ENCODE measurements at places on chromosomes 3 and 15.

DNA sequence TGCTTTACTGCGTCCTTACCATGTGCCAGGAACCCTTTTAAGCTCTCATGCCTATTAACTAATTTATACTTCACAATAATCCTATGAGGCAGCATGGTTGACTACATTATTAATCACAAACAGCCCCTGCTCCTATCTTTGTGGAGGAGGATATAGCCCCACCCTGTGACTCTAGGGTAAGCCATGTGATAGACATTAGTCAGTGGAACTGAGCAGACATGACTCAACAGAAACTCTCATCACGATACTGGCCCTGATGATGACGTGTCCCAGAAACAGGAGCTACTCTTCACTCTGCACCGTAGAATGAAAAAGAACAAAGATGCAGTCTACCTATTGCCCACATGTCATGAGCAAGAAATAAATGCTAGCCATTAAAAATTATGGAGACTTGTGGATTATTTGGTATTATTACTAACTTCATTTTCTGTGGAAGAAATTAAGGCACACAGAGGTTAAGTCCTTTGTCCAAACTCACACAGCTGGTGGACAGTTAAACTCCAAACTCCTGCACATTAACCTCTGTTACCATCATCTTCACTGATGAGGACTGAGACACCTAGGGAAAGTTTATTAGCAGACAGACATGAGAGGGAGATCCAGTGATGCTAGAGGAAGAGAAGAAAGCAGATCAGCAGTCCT is 51.2 kb downstream of the CFAP20DC start:
- no peak for DNase-seq

- DNase-seq, result no peak
Observed at GRCh38 chr15:62412686-62413085, 247.6 kb upstream of the C2CD4B start.

GRCh38 chr15:47870300-47870955 is 153.1 kb downstream of the SEMA6D start:
- no peak for DNase-seq

DNA sequence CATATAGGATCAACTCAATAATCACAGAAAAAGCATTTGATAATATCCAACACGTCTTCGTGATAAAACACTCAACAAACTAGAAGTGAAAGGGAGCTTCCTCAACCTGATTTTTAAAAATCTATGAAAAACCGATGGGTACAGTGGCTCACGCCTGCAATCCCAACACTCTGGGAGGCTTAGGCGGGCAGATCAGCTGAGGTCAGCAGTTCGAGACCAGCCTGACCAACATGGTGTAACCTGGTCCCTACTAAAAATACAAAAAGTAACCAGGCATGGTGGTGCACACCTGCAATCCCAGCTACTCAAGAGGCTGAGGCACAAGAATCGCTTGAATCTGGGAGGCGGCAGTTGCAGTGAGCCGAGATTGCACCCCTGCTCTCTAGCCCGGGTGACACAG is 2.2 kb upstream of the MFGE8 start:
- DNase-seq, result no peak

DNA sequence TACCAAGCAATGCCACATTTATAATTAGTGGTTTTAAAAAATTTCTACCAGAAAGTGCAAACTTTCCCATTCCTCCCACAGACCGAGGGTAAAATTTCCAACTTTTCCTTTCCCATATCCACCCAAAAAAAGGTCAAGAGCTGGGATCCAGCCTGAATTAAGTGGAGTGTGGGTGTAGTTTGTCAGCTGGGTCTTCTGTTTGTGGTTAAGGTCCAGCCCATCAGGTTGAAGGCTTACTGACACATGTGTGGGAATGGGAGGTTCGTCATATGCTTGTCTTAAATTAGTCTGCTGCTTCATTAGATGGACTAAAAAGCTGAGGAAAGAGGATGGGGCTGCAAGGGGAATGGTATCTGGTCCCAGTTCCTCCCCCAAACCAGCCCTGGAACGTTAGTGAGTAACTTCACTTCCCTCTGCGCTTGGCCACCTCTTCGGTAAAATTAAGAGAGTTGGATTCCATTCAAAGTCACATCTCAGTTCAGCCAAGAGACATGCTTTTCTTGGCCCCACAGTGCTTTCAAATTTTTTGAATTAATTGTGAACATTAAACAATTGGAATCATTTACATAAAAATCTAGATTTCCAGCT is 59.0 kb upstream of the PLCL2 start:
- no peak for DNase-seq

DNA sequence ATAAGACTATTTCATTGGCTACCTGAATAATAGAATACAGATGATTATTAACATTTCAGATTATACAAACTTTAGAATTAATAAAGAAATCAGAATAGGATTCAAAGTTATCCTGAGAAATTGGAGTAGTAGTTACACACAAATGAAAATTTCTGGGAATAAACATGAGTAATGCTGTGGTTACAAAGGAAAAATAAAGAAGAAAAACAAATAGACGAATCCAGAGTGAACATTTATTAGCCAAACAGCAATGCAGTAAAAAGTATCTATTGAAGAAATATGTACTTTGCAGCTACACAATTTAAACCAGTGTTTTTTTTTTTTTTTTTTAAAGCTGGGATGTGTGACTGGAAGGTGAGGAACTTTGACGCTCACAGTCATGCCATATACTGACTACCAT is 1159.2 kb downstream of the TUSC7 start:
- no peak for DNase-seq

DNA sequence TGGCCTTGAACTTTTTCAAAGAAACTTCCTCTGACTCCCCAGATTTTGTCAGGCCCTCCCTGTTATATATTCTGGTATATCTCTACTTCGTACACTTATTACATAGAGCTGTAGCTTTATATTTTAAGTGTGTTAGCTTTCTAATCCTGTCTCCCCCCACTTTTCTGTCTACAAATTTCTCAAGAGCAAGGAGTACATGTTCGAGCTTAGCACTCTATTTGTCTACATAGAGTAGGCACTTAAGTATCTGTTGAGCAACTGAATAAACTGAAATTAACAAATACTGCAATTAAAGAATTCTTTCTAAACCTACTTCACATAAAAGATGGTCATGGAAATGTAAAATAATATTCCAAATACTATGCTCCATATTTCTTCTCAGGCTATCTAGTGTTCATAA is 39.4 kb downstream of the UACA start:
- DNase-seq, result no peak

DNA sequence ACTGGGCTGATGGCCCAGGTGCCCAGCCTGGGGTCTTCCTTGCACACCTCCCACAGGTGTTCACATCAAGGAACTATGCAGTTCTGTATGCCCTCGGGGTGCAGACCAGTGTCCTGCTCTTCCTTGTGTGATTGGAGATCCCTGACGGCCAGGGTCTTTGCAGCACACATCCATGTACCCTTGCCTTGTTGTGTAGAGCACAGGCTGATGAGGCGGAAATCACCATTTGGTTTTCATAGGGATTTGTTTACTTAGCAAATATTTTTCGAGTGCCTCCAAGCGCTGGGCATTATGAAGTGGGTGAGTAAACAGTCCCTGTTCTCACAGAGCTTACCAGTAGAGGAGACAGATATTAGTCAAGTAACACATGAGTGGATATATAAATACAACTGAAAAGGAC is 209.3 kb upstream of the UMPS start:
- DNase-seq, result no peak

DNA sequence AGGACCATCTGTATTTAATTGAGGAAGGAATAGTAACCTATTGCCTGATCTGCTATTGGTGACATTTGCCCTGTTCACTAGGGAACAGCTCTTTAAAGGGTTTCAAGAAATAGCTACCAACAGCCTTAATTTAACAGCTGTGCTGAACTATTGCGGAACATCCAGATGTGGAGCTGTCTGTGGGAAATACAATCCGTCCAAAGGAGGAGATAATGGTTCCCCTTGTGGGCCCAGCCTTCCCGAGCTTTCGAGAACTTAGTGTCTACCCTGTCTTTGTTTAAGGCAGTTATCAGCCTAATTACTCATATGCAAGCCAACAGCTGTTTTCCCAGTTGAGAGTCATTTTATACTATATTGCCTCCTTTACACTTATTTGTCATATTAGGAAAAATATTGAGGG is 398.6 kb downstream of the WDR72 start:
- no peak for DNase-seq

DNA sequence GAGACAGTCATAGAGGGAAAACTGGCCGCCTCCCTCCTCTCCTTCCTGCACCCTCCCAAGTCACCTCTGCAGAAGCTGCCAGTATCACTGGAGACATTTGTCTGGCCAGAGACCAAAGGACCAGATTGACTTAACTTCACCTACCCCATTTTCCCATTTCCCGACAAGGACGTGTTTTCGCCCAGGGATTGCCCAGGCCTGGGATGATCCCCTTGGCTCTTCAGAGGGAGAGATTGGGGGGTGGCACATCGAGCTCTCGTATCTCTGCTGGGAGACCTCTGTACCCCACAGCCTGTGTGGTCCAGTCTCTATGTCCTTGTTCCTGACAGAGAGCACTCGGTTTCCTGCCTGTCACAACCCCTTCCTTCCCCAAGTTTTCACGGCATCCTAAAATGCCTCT is 31.4 kb downstream of the RGMA start:
- no peak for DNase-seq

GRCh38 chr3:156131241-156131640 is 10.9 kb downstream of the KCNAB1 start:
- no peak for DNase-seq

DNA sequence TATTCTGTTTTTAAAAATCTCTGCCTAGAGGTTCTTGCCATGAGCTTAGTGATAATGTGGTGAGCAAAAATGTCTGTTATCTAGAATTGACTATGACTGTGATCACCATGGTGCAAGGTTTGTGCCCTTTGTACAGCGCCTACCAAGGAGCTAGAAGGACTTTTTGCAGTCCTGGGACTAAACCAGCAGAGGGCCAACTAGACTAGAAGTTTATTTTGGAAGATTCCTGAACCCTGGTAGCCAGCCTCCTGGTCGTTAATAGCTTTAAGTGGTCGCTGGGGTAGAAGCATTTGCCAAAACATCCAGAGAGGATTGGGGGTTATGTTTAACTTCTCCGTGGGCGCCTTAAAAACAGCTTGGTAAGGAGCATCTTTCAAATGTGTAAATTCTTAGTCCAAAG is 7.8 kb downstream of the SCG5 start:
- no peak for DNase-seq

- no peak for DNase-seq
Observed at GRCh38 chr3:77370413-77370812, 330.5 kb downstream of the ROBO2 start.

DNA sequence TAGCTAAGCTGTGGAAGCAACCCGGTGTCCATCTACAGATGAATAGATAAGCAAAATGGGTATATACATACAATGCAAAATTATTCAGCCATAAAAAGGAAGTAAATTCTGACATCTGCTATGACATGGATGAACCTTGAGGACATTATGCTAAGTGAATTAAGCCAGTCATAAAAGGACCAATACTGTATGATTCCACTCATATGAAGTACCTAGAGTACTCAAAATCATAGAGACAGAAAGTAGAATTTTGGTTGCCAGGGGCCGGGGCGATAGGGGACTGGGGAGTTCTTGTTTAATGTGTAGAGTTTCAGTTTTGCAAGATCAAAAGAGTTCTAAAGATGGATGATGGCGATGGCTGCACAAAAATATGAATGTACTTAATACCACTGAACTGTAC is 10.3 kb downstream of the EID1 start:
- no peak for DNase-seq

DNA sequence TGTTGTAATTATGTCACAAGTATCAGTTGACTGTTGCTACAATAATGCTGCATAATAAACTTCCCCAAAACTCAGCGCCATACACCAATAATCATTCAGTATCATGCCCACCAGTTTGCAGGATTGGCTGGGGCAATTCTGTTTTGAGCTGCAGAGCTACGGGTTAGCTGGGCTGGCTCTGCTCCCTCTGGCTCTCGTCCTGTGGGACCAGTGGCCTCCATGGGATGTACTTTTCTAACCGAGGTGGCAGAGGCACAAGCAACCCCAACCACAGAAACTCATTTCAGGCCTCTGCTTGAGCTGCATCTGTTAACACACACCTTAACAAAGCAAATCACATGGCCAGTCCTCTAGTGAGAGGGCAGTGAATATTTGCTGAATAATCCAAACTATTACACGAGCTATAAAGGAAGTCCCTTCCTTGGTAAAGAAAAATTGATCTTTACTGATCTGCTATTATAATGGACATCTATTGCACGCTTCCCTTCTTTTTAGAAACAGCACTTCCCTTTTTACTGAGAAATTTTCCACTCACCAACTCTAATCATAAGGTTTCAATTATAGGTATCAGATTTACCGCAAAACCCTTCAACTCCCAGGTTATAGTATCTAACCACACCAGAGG is 10.9 kb upstream of the BCL2A1 start:
- peak; percentile 56 for DNase-seq

DNA sequence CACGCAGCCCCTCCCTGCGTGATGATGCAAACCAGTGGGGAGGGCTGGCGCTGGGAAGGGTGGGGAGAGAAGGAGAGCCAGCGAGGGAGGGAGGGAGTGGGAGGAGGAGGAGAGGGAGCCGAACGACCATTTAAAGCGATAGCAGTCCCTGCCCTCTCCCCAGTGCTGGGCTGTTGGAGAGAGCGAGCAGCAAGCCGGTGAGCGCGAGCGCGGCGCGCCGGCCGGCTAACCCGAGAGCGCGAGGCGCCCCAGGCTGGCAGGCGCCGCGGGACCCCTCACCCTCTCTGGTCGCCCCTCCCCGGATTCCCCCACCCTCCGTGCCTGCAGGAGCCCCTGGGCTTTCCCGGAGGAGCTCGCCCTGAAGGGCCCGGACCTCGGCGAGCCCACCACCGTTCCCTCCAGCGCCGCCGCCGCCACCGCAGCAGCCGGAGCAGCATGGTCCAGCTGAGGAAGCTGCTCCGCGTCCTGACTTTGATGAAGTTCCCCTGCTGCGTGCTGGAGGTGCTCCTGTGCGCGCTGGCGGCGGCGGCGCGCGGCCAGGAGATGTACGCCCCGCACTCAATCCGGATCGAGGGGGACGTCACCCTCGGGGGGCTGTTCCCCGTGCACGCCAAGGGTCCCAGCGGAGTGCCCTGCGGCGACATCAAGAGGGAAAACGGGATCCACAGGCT is at the start of gene GRM7:
Gene GRM7 (plus strand): TSS at position 162 of the 671 bp plus-strand sequence.
- DNase-seq, result no peak

GRCh38 chr3:76685858-76686257 is 354.0 kb upstream of the ROBO2 start:
- no peak for DNase-seq

- DNase-seq, result no peak
Observed at GRCh38 chr3:177552051-177552450, 354.8 kb upstream of the TBL1XR1 start.

- no peak for DNase-seq
Observed at GRCh38 chr15:97747342-97747741, 213.2 kb upstream of the ARRDC4 start.

GRCh38 chr3:182309120-182309519 is 484.2 kb upstream of the ATP11B start:
- DNase-seq, result no peak

- DNase-seq, result no peak
Observed at GRCh38 chr3:101807888-101808287, 28.9 kb downstream of the NXPE3 start.
